ENCODE measurements at places on chromosomes 16 and 17.

GRCh38 chr17:67449065-67449464, 72.0 kb downstream of the PITPNC1 start:
- no peak for DNase-seq

GRCh38 chr16:17027488-17028129, 443.2 kb downstream of the XYLT1 start:
- DNase-seq, result no peak

GRCh38 chr16:1196494-1196893, 28.6 kb downstream of the TPSG1 start:
- no peak for DNase-seq

DNA sequence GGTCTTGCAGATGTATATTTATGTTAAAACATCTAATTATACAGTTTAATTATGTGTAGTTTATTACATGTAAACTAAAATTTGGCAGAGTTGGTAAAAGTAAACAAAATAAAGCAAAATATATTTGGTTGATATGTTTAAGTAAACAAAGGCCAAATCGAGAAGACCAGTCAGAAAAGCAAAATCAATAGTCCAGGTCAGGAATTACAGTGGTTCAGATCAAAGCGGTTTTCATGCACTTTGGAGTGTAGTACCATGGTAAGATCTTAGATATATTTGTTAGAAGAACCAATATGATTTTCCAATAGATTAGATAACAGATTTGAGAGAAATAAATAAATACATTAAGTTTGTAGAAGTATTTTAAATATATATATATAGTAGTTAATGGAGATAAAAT, 1421.6 kb upstream of the CDH8 start:
- no peak for DNase-seq

DNA sequence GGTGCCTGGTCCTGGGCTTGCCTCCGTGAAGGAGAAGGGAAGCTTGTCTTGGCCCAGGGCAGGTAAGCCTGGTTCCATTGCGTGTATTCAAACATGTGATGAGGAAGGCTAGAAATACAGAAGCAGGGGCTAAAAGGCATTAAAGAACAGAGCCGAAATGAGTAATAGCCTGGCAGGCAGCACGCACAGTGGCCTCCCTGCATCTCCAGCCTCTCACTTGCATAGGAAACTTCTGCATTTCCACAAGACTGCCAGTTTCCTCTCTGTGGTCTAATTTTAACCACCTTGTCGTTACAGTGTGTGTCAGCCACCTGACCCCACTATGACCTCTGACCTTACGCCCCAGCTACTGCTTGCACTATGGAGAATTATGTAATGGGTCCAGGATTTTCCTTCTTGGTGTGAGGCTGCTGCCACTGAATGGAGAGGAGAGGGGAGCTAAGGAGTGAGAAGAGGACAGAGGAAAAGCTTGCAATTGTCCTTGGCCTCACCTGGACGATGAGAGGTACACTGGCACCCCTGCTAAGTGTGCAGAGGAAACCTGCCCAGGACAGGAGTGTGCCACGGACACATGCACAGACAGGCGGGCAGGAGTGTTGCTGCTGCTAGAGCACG, 32.8 kb downstream of the HIC1 start:
- peak; percentile 45 for DNase-seq

- DNase-seq, result no peak
Observed at GRCh38 chr17:32265192-32265923, at the start of gene RHBDL3. Gene RHBDL3, plus strand, starts transcription at chr17:32265832. Its CDS starts 358 bp downstream, at chr17:32266190.

DNA sequence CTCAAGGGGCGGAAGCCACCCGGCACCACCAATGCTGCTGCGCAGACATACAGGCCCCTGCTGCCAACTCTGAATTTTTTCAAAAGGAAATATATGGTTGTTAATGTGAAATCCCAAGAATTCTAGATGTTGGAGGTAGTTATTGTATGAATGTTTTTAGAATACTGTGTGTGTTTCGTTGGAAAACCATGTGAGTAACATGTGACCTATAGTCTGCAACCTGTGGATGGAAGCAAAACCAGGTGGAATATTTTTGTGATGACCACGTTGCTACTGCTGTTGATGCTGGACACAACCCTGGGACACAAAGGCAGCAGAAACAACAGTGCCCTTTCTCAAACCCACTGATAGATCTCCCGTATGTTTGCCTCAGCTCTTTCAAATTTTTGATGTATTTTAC, 376.3 kb upstream of the SALL1 start:
- DNase-seq, result no peak

DNA sequence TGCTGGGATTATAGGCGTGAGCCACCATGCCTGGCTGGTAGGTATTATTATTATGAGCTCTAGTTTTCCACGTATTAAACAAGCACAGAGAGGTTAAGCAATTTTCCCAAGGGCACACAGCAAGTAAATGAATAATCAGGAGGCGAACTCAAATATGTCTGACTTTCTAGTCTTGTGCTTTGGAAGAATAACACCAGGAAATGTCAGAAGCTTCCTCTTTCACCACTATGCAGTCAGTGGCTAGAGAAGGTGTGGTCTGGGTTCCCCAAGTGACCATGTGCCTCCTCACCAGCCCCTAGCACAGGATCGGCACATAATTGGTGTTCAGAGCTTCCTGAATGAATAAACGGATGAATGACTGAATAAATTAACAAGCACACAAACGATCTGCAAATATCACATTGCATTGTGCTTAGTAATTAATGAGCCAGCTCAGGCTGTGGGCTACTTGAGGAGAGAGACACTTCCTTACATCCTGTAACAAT, 21.6 kb upstream of the SCNN1B start:
- no peak for DNase-seq

- DNase-seq, result no peak
Observed at GRCh38 chr17:61475726-61476125, 23.5 kb downstream of the TBX4 start.

DNA sequence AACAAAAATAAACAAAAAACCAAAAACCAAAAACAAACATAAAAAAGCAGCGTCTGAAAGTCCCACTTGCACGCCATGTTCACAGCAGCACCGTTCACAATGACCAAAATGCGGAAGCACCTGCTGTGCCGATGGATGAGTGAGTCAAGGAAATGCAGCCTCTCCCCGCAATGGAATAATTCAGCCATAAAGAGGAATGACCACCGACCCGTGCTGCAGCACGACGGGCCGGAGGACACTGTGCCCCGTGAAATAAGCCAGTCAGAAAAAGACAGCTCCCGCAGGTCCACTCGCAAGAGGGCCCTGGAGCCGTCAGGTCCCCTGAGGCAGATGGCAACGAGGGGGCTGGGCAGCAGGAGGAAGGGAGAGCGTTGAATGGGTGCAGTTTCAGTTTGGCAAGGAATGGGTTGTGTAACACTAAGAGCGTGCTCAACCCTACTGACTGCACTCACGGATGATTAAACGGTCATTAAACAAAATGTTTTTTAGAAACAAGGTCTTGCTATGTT, 5.1 kb downstream of the CLCN7 start:
- peak; percentile 69 for DNase-seq

DNA sequence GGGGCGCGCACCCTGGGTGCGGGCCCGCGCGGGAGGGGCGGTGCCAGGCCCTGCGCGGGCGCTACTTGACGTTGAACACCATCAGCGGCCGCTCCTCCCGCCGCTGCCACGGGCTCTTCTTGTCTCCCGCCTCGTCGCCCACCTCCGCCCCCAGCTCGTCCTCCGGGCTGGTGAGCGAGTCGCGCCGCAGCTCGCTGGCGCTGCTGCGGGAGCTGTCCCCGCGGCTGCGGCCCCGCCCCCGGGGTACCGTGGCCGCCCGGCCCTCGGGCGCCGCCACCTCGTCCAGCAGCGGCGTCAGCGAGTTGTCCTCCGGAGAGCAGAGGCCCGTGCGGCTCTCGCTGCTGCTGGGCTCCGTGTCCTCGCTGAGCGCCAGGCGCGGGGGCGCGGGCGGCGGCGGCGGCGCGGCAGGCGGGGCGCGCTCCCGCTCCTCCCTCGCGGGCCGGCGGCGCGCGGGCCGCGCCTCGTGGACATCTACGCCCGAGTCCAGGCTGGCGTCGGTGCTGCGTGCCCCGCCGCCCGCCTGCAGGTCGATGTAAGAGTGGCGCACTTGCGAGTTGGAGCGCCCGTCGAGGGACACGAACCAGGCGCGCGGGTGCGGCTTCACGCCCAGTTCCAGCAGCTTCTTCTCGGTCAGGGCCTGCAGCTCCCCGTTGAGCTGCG, 8.7 kb downstream of the GRN start:
- DNase-seq, result no peak

GRCh38 chr17:68324114-68324513, 32.8 kb downstream of the ARSG start:
- no peak for DNase-seq

- DNase-seq, result no peak
Observed at GRCh38 chr16:84751947-84752346, 52.1 kb downstream of the USP10 start.

DNA sequence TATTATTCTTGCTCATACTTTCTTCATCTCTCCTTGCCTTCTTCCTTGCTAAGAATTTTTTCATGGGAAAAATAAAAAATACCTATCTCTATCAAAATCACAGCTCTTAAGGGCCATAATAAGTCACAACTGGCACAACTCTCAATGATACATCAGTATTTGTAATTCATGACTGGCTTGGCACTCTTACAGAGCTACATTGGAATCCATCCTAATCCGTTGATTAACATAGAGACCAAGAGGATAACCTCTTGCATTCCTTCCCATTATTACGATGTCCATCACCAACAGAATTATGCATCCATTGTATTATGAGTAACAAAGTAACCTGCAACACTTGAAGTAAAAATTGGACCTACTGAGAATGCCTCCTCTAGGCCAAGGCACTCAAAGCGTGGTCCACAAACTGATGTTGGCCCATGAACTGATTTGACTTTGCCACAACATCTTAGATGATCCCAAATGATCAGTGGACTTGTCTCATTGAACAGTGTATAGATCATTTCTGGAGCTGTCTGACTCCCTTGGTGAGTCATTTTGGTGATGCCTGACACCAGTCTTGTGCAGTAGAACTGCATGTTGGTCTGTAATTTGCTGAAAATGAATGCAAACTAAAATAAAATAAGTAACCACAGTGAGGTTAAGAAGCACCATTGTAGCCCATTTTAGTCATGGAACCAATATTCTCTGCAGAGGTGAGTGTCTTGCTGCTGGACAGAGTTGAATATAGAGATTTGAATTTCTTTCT, 163.2 kb downstream of the AXIN2 start:
- no peak for DNase-seq

- DNase-seq, result no peak
Observed at GRCh38 chr17:31580316-31580705, 188.8 kb downstream of the RAB11FIP4 start.

DNA sequence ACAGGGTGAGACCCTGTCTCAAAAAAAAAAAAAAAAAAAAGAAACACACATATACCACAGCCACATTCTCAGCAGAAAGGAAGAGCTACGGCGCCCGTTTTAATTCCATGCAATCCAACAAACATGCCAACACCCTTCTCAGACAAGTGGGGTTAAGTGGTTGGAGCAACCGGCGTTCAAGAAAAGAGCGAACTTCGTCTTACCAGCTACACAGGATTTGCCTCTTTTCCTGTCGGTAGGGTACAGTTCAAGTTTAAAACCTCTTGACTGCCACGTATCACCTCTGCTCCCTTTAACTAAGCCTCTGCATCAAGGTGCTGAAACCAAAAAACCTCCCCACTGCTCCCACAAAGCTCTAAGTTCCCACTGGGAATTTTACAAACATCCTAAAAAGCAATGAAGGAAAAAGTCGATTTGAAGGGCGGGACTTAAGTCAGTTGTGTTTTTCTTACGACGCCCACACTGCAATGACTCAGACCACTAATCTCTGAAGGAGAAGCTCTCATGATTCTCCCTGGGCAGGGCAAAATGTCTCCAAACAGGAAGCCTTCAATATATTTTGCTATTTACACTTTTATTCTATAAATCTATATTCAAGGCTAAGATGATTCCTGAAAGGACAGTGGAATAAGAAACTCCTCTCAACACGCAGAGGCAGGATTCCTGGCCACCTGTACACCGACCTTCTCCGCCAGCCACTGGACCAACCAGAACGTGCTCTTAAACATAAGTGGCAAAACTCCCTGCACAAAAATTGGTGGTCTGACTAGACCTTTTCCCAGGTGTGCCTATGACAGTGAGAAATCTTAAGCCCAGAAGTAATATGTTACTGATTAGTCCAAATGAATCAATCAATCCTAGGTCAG, 18.8 kb downstream of the SRP68 start:
- DNase-seq, result no peak

- DNase-seq, result no peak
Observed at GRCh38 chr17:59652119-59652518, 32.4 kb downstream of the CLTC start.

DNA sequence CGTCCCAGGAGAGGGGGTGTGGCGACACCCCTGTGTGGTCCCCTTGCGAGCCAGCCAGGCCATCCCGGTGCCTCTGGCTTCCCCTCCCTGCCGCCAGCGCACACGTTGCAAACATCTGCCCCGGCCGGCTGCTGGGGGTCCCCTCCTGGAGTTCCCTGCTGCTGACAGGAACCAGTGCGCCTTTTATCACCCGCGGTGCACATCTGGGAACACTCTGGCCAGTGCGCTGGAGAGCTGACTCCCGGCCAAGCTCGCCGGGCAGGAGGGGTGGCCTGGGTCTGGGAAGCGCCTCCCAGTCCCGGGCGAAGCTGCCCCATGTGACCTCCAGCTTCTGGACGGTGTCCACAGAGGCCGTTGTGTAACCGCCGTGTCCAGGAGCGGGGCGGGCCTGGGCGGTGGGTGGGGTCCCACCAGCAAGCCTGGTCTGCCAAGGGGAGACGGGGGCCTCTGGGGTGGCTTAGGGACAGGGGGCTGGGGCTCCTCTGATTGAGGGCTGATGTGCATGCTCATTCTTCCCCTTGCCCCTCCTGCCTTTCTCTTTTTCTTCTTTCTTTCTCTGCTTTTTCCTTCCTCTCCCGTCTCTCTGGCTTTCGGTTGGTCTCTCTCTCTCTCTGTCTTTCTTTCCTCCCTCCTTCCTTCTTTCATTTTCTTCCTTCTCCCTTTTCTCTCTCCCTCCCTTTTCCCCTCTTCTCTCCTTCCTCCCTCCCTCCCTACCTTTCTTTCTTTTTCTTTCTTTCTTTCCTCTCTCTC, 25.2 kb upstream of the CIBAR2 start:
- no peak for DNase-seq

All from NAMALWA (cell line).